ENCODE measurements at places on chromosomes 3 and 15.

DNA sequence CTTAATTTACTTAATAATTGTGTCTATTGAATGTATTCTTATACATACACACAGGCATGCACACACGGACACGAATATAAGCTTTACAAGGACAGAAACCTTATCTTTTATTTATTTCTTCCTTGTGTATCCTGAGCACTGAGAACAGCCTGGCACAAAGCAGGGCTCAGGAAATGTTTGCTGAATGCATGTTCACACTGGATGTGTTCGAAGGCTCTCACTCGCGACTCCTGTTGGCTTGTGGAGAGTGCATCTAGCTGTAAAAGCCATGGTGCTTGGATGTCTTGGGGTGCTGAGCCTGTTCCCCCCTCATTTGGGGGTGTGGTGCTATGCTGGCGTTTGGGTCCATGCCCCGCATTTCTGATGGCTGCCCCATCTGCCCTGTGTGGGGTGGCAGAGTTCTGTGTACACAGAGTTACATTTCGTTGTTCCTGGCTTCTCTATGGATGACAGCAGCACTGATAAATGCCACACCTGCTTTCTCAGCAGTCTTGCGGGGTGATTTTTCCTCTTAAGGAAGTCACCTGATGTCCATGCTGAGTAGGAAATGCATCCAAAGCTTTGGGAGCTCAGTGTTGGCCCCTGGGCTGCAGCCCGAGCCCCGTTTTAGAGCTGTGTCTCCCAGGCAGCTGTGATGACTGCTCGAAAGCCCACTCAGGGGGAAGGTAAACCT, 148.5 kb downstream of the IGF1R start:
- no peak for DNase-seq

DNA sequence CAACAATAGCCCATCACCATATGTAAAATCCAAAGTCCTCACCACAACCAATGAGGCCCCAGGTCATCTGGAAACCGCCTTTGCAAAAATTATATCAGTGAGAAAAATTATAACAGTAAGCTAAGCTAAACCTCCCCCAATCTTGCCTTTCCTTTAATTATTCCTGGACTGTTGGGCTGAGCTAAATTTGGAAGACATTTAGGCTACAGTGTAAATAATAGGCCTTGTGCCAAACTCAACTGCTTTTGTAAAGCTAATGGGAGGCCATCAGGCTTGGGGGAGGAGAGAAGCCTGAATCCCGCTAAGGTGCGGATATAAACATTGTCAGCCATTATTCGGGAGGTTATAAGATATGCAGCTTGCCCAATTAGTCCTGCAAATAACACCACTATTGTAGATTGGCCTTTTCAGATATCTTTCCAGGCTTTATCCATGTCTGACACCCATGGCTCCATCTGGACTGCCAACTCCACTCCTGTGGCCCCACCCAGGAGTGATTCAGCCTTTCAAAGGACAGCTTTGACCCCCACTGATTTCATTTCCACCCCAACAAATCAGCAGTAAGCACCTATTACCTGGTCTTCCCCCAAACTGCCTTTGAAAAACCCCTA, 53.0 kb upstream of the CA12 start:
- DNase-seq, result no peak

- DNase-seq, result no peak
These were observed 72.7 kb upstream of the AKAP13 start for GRCh38 chr15:85307687-85308045.

GRCh38 chr3:134090031-134090430, 60.3 kb upstream of the SLCO2A1 start:
- DNase-seq, result no peak

GRCh38 chr15:81869161-81869954, 176.5 kb downstream of the MEX3B start:
- no peak for DNase-seq
